Activated CD4-positive, alpha-beta T cell treated with anti-CD3 and anti-CD28 coated beads for 1 hour (primary cell): ENCODE measurements at places on chromosomes 1 and 21.

GRCh38 chr1:99481391-99481996, 164.4 kb upstream of the PALMD start:
- DNase-seq: no peak

DNA sequence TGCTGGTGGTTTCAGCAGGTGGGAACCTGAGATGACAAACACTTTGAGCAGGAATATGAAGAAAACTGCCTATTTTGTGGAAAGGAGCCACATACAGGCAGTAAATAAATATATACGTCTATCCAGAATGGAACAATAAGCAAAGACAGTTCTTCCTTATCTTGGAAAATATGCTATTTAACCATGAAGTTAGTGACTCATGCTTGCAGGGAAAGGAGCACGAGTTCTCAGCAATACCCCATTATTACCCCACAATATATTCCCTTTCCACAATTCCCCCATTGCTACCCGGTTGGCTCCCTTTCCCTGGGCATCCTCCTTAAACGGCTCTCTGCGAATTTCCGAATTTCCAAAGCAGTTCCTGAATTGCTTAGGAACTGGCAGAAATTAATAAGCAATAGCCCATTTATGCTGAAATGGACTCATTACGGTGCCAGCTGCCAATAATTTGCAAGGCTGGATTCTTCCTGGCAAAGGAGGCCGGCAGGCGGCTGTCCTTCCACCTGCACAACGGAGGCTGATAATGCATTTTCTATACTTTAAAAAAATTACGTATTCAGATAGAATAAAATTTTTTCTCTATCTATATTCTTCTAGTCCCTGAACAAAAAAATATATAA, 65.4 kb downstream of the TIAM1 start:
- DNase-seq: no peak

DNA sequence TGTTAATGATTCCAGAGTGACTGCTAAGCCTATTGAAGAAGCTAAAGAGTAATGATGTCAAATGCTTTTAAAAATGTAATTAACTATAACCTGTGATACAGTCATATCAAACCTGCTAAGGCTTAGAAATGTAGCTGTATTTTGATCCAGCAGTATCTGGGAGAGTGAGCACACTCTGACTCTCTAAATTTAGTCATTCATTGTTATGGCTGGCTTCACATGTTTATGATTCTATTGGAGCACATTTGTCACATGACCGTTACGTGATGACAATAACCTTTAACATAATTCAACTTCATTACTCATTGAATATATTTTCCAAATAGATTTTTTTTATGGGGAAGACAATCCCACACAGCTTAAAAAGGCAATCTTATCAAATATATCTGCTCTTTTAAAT, 587.1 kb downstream of the LMO4 start:
- no peak for DNase-seq

DNA sequence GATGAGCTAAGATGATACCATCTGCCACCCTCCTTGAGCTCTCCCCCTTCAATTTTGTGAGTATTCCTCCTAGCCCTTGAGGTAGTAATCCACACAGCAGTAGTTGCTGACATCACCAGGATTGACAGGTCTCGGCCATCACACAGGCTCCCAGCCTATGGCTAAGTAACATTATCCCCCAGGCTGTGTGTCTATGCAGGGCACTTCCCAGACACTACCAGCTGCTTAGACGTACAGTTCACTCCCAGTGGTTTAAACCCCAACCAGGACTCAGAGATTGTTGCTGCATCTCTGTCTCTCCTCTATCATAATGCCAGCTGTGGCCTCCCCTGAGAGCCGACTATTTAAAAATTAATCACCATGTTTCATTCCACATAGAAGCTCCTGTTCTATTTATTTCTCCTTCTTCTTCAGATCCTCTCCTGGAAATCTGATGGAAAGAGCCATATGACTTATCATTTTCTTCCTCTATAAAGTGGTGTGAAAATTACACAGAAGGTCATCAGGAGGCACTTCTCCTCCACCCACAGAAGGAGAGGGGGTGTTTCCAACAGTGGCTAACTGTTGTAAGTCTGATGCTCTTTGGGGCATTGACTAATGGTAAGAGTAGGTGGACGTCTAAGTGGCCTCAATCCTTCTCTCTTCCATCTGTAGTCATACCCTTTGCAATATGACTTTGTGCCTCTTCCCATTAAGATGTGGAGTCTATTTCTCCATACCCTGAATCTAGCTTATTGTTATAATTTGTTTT, 396.3 kb downstream of the SETD4 start:
- DNase-seq: no peak

GRCh38 chr1:31151402-31151801, 85.9 kb upstream of the PUM1 start:
- no peak for DNase-seq

DNA sequence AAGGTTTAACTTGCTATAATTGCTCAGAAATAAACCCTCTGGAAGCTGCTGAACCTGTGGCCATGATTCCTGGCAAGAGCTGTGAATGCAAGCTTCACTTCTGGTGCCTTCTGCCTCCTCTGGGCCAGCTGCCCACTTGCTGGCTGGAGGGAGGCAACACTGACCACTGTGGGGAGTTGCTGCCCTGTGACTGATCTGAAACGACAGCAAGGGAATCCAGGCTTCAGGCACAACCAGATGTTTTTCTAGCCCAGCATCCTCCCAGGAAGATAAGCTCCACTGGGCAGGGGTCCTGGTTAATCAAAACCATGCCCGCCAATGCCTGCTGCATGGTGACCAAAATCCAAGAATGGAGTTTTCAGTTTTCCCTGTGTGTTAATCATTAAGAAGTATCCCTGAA, 180.0 kb upstream of the HMGB4 start:
- DNase-seq: no peak

DNA sequence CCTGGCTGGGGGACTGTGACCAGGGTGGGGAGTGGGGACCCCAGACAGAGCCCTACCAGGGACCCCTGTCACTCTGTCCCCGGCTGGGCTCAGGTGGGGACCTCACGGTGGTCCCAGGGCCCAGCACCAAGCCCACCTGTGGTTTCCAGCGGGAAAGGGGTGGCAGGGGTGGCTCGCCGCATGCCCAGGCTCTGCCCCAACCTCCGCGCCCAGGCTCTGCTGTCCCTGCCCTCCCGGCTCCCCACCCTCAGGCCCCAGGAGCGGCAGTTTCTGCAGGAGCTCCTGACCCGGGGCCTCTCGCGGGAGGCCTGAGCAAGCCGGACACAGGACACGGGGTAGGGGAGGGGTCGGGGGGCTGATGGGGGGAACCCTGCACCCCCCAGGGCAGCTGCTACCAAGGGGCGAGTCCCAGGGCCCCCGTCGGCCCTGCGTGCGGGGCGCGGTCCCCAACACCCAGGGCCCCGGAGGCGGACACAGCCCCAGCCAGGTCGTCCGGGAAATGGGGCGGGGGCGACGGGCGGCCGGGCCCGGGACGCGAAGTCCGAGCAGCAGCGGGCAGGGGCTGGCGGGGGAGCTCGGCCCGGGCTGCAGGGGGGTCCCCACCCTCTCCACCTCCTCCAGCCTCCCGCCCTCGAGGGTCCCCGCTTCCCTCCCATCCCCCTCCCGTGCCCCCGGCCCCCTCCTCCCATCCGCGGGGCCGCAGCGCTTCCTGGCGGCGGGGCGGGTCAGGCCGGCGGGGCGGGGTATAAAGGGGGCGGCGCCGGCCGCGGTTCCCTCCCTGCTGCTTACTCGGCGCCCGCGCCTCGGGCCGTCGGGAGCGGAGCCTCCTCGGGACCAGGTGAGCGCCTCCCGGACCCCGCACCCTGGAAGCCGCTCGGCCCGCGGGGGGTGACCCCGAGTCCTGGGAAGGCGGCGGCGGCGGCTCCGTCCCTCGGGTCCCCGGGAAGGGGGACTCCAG, at the start of gene COL6A2:
Gene COL6A2, plus strand, starts transcription at position 777 of the 958 bp plus-strand sequence.
- DNase-seq: peak; percentile 37

- no peak for DNase-seq
These were observed 479.0 kb downstream of the NPHP4 start for GRCh38 chr1:5513179-5513578.

GRCh38 chr21:29181799-29182470, 51.5 kb downstream of the MAP3K7CL start:
- no peak for DNase-seq

DNA sequence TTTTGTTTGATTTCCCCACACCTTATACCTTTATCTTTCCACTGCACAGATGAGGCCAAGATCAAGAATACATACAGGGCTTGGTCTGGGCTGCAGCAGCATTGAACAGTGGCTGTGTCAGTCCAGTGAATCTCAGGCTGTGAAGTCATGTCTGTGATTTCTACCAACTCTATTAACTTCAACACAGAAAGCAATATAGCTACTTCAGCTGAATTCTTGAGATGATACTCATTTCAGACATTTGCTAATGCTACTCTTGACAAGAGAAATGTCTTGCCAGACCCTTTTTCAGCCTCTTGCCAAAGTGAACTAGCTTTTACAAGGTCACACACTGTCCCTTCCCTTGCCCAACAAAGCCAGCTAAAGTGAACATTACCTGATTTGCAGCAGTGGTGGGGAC, 25.1 kb upstream of the HSD3B1 start:
- no peak for DNase-seq

- no peak for DNase-seq
These were observed 9.7 kb upstream of the COL8A2 start for GRCh38 chr1:36134505-36135329.

- DNase-seq: no peak
These were observed 18.0 kb downstream of the MEGF6 start for GRCh38 chr1:3593334-3593733.

- DNase-seq: no peak
These were observed 303.6 kb downstream of the PTPRC start for GRCh38 chr1:198942466-198942865.

GRCh38 chr21:25717491-25718147, 17.1 kb downstream of the ATP5PF start:
- no peak for DNase-seq

GRCh38 chr1:169121146-169121923, 14.8 kb downstream of the ATP1B1 start:
- no peak for DNase-seq

- DNase-seq: no peak
These were observed 77.3 kb downstream of the SH3BGR start for GRCh38 chr21:39529026-39529425.

- DNase-seq: no peak
These were observed 3.7 kb downstream of the TARBP1 start for GRCh38 chr1:234475167-234475793.

DNA sequence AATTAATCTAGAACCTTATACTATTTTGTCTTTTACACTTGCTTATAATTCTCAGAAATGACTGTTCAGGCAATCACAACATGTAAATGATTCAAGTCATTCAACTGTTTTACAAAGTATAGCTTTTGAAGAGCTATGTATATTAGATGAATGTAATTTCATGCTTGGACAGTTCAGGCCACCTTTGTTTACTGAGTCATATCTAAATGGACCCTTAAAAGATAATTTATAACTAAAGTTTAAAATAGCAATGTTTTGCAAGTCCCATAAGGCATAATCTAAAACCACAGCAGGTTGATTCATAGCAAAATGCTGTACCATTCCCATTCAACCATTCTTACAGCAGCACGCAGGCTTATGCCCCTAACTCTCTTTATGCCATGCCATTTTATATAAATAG, 64.8 kb downstream of the PIK3R3 start:
- no peak for DNase-seq

GRCh38 chr1:24894002-24894401, 36.1 kb downstream of the RUNX3 start:
- no peak for DNase-seq
